Activated naive CD8-positive, alpha-beta T cell treated with anti-CD3 and anti-CD28 coated beads for 36 hours (primary cell): ENCODE measurements at places on chromosomes 12 and 14.

- H3K4me3 ChIP-seq = peak overlapping the region; percentile 3
- peaks cover 10% of the 10 kb centered on the region for H3K4me1 ChIP-seq
- H3K27me3 ChIP-seq = no peaks in the 10 kb centered on the region
Measured at GRCh38 chr14:73810478-73811163, 41.0 kb upstream of the PTGR2 start.

GRCh38 chr14:105273062-105273461 lies 24.7 kb downstream of the BTBD6 start:
- DNase-seq = no peak
- no peaks in the 10 kb centered on the region for H3K4me1 ChIP-seq
- H3K36me3 ChIP-seq = no peaks in the 10 kb centered on the region
- H3K27me3 ChIP-seq = no peaks in the 10 kb centered on the region
- H3K27ac ChIP-seq = no peak overlapping the region
- H3K4me3 ChIP-seq = no peak overlapping the region

DNA sequence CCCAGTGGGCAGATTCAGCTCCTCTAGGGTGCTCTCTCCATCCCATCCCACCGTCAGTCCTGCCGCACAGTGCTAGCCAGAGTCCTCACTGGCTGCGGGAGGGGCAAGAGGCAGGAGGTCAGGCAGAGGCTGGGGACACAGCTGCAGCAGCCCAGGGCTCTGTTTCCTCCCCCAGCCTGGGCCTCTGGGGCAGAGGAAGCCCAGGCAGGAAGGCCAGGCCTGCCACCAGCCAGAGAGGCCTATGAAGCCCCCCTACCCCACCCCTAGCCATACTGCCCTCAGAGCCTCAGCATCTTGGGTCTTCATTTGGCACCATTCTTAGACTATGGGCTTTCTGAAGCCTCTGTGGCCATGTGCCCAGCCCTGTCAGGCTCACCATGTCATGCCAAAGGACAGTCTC lies 3.4 kb downstream of the ACVRL1 start:
- no peak overlapping the region for H3K4me3 ChIP-seq
- peaks cover 32% of the 10 kb centered on the region for H3K27me3 ChIP-seq
- no peaks in the 10 kb centered on the region for H3K36me3 ChIP-seq

- H3K4me3 ChIP-seq = no peak overlapping the region
- peaks cover 2% of the 10 kb centered on the region for H3K36me3 ChIP-seq
- no peaks in the 10 kb centered on the region for H3K27me3 ChIP-seq
- H3K27ac ChIP-seq = no peak overlapping the region
- no peak for DNase-seq
- H3K4me1 ChIP-seq = peaks cover 10% of the 10 kb centered on the region
Measured at GRCh38 chr12:45779936-45780335, 50.4 kb downstream of the ARID2 start.
